ENCODE measurements at places on chromosomes 7 and 10.
A peak's percentile ranks its signal among the peaks of the same experiment; 100 is the strongest.

- no peak for DNase-seq
Measured at GRCh38 chr7:5214236-5214635, 24.2 kb downstream of the WIPI2 start.

DNA sequence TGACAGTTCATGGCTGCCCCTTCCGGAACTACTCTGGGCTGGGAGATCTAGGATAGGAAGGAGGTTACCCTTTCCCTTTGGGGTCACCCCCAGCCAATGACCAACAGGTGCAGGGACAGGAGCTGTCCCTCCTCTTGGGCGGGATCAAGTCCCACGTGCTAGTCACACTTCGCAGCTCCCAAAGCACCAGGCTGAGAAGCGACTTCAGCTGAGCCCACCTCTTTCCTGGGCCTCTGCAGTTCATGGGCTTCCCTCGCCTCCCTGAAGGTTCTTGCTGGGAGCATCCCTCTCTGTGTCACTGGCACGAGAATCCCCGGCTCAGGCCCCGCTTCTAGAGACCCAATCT, 115.5 kb downstream of the FAM53B start:
- no peak for DNase-seq

DNA sequence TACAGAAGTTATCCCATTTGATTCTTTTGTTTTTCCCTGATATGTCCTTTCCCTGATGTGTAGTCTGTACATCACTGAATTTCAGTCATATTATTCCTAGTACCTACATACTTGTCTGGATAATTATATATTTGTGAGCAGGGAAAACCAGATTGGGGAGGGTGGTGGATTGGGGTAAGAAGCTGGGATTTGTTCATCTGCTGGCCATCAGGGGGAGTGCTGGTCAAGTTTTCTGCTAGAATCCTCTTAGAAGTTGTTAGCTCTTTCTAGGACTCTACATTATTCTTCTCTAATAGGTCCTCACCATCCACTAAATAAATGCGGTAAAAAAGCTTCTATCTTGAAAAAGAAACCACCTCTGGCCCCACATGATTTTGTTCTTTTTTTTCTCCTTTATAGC, 232.7 kb upstream of the TAC1 start:
- peak; percentile 8 for DNase-seq

GRCh38 chr10:86170255-86171108, 196.1 kb downstream of the GRID1 start:
- no peak for DNase-seq

DNA sequence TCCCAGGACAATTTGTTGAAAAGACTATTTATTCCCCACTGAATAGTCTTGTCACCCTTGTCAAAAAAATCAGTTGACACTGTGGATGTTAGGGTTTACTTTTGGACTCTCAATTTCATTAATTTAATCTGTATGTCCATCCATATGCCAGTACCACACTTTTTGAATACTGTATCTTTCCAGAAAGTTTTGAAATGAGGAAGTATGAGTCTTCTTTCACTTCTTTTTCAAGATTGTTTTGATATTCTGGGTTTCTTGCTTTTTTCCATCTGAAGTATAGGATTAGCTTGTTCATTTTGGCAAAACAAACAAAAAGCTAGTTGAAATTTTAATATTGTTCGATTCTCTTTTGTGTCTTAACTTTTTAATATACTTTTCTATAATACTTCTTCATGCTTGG, 21.7 kb downstream of the KLHDC10 start:
- no peak for DNase-seq
